ENCODE measurements at places on chromosomes 7 and 10.
A peak's percentile ranks its signal among the peaks of the same experiment; 100 is the strongest.

GRCh38 chr10:55163388-55163979 is 362.5 kb upstream of the PCDH15 start:
- peak; percentile 90 for DNase-seq

DNA sequence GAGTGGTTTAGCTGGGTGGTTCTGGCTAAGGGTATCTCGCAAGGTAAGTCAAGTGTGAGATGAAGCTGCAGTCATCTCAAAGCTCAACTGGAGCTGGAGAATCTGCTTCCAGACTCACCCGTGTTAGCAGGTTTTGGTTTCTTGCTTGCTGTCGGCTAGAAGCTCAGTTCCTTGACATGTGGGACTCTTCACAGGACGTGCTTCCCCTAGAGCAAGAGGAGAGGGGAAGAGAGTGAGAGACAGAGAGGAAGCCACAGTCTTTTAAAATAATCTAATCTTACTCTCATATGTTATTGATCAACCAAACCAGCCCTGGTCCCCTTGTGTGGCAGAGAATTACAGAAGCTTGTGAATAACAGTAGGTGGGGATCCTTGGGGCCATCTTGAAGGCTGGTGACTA is 199.5 kb downstream of the REEP3 start:
- DNase-seq, result no peak

GRCh38 chr7:42102301-42102700 is 134.7 kb downstream of the GLI3 start:
- DNase-seq, result no peak

DNA sequence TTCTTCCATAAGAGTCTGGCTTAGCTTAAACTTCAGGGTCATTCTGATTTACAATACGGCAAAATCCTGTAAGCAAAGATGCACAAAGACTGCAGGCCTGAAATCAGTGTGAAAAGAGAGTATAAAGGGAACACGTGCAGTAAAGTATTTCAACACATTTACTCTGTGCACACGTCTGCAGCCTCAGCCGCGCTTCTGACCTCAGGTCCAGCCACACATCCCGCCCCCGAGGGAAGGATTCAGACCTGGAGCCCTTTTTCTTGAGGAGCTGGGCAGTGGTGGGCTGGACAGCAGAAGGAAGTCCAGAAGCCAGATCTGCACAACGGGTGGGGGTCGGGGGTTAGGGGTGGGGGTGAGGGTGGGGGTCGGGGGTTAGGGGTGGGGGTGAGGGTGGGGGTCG is 58.9 kb upstream of the FAM20C start:
- peak; percentile 61 for DNase-seq

GRCh38 chr10:15824498-15824897 is 35.8 kb downstream of the MINDY3 start:
- peak; percentile 18 for DNase-seq

- no peak for DNase-seq
These were observed 196.9 kb downstream of the BAMBI start for GRCh38 chr10:28874210-28874609.
